ENCODE measurements at places on chromosomes 7 and 10. TPM values are rescaled to one million over a fixed set of nuclear protein-coding genes. Genes with fewer than 3 reads are reported as not detected.

TMEM213 gene
- not detected for total RNA-seq

AGR3 gene
- total RNA-seq: not detected

SPDYE18 gene
- not detected for total RNA-seq

CRYGN gene
- total RNA-seq: not detected

PLAU gene
- 4.7 TPM for total RNA-seq

TFR2 gene
- total RNA-seq: not detected

SPDYE5 gene
- not detected for total RNA-seq

TDRD1 gene
- total RNA-seq: not detected

CCDC172 gene
- total RNA-seq: not detected

RAB11FIP2 gene
- 21.4 TPM for total RNA-seq

ITIH2 gene
- total RNA-seq: not detected

CYP2C9 gene
- not detected for total RNA-seq

TLX1 gene
- total RNA-seq: not detected

OPN1SW gene
- not detected for total RNA-seq

SERPINE1 gene
- total RNA-seq: 25.6 TPM

HECW1 gene
- 19.1 TPM for total RNA-seq

PNLIPRP1 gene
- total RNA-seq: not detected

C10orf53 gene
- not detected for total RNA-seq

DNA sequence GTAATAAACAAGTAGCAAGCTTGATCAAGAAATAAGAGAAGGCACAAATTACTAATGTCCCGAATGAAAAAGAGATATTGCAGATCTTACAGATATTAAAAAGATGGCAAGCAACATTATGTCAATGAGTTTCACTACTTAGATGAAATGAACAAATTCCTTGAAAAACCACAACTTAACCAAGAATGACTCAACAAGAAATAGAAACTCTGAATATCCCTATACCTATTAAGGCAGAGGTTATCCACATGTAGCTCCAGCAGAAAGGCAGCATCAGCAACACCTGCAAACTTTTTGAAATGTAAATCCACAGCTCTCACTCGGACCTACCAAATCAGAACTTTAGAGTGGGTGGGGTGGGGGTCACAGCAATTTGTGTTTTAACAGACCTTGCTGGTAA lies 33.6 kb downstream of the PDE1C start:
- no peak for DNase-seq

DNA sequence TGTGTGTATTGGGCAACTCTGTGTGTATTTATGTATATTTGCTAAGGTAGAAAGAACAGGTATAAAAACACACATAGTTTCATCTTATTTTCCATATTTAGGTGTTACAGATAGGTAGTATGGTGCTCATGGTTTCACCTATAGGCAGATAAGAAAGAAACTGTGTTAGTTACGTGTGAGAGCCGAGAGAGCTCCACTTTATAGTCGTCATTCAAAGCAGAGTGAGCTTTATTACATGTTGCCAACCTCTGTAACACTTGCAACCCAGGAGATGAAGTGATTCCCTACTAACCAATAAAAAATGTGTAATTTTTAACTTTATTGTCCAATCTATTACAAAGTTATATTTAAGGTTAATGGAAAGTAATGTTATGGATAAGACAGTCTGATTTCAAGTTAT lies 121.3 kb downstream of the AGMO start:
- DNase-seq: no peak

DNA sequence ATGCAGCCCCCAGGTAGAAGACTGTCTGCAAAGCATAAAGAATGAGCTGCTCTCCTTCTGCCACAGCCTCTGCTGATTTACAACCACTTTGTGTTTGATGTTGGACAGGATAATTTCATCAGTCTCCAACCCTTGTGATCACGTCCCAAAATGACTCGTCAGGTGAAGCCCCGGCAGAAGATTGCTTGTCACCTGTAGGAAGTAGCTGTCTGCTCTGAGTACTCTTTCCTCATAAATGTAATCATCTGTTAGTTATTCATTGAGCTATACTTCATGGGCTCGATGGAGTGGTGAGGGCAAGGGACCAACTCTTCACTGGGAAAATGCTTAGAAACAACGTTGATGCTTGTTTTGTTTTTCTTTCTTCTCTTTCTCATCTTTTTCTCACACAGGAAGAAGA lies 290.9 kb upstream of the SP8 start:
- DNase-seq: no peak

- no peak for DNase-seq
Observed at GRCh38 chr7:80298201-80298600, 163.6 kb downstream of the GNAI1 start.

- DNase-seq: no peak
Observed at GRCh38 chr10:98394851-98395440, 20.0 kb downstream of the PYROXD2 start.

GRCh38 chr7:47027695-47028240 lies 554.1 kb downstream of the TNS3 start:
- no peak for DNase-seq

DNA sequence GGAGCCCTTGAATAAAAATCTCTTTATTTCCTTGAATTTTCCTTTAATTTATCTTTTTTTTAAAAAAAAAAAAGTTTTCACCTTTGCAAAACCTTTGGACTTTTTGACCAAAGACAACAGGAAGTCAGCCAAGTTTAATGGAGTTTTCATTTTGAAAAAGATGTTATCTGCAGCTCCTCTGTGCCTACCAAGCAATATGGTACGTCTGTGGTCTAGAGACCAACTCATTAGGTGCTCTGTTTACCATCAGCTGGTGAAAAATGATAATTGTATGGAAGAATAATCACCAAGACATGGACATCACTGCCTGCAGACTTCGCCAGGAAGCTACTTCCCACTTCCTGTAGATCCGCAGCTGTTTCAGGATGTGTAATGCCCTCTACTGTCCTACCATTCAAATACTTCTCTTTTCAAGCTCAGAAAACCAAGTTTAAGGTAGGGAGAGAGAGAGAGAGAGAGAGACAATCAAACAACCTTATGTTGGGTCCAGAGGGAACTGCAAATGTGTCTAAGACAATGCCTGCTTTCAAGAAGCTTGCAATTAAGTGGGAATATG lies 18.7 kb downstream of the PLXNA4 start:
- DNase-seq: no peak

- no peak for DNase-seq
Observed at GRCh38 chr7:11841657-11842056, 9.7 kb upstream of the THSD7A start.

- DNase-seq: no peak
Observed at GRCh38 chr10:78259391-78259790, 225.7 kb downstream of the RPS24 start.

DNA sequence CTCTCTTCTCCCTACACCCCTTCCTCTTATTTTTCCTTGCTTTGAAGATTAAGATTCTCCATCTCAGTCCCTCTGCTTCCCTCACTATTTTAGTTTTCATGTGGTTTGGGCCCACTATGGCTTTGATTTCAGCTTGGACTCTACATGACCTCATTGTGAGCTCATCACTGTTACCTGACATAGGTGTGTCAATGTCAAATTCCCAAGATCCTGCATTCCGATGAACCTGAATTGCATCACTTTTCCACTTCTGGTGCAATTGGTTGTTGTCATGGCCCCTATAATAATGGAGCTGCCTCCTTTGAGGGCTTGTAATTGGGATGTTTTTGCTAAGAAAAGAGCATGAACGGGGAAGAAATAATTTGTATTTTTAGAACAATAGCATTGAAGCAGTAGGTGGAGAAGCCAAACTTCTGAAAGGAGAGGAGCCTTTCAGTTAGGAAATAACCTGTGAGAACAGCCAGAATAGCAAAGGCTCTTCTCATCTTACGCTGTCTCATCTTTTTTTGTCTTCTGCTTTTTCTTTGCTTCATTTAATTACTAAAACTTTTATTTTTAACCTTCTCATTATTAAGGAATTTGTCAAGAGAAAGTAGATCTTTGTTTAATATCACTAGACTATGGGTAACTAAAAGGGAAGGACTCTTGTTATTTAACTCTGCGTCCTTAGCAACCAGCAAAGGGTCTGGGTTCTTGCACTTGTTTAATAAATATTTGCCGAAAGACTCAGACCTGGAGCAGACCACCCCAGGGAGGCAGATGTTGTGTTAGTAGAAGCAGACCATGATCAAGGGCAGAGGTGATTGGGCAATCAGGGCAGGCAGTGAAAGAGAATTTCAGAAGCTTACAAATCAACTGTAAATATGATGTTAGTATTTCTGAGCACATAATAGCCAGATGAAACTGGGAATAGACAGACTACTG lies 95.4 kb downstream of the TES start:
- peak; percentile 73 for DNase-seq

GRCh38 chr7:65962033-65962432 lies 20.0 kb downstream of the GUSB start:
- DNase-seq: no peak

- no peak for DNase-seq
Observed at GRCh38 chr10:75660823-75661222, 229.4 kb downstream of the LRMDA start.

- peak; percentile 81 for DNase-seq
Observed at GRCh38 chr7:17234398-17235031, 63.9 kb upstream of the AHR start.

GRCh38 chr10:2876032-2876431 lies 191.3 kb upstream of the PFKP start:
- no peak for DNase-seq

DNA sequence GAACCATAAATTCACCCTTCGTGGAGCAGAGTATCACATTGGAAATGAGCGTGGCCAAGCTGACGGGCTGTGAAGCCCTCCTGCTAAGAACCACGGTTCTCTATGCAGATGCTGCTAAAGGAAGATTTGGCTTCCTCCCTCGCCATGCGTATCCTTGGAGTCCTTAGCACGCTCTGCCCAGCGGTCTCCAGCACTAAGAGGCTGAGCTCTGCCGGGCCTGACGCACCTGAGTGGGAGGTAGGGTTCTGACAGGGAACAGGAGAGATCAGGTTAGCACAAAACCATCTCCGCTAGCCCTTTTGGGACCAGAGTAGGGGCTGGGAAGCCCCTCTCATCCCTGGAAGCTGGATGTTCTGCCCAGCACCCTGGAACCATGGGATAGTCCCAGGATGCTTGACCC lies 225.8 kb downstream of the KCNMA1 start:
- no peak for DNase-seq

GRCh38 chr7:29340696-29341095 lies 146.1 kb downstream of the CHN2 start:
- no peak for DNase-seq

- no peak for DNase-seq
Observed at GRCh38 chr10:76398043-76398710, 966.8 kb downstream of the LRMDA start.

DNA sequence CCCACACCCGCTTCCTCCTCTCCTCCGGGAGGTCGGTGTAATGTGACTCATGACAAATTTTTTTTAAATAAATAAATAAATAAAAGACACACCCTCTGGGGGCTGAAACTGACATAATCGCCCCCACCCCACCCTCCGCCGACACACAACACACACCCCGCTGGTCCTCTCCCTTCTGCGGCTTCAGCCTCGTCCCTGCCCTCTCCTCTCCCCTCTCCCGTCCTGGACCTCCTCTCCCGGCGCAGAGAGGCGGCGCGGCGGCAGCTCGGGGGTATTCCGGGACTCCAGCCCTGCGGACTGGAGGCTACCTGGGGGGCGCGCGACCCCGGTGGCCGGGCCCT lies 686 bp downstream of the ABI1 start:
- peak; percentile 71 for DNase-seq

- DNase-seq: no peak
Observed at GRCh38 chr7:75573477-75574019, 81.4 kb downstream of the SPDYE5 start.

DNA sequence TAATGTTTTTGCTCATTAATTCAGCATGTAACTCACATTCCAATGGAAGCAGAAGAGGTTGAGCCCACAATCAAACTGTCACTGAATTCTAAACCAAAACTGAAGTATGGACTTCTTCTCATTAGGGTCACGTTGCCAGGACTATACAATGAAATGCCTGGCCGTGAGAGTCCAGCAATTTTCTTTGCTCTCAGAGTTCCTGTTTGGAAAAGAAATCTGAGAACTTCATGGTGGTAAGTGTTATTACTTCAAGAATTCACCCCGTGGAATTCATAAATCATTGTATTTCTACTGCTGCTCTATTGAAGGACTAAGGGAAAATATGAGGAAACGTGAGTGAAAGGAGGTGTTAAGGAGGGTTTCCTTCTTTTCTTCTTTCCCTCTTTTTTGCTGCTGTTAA lies 441.8 kb upstream of the AKR1E2 start:
- no peak for DNase-seq

DNA sequence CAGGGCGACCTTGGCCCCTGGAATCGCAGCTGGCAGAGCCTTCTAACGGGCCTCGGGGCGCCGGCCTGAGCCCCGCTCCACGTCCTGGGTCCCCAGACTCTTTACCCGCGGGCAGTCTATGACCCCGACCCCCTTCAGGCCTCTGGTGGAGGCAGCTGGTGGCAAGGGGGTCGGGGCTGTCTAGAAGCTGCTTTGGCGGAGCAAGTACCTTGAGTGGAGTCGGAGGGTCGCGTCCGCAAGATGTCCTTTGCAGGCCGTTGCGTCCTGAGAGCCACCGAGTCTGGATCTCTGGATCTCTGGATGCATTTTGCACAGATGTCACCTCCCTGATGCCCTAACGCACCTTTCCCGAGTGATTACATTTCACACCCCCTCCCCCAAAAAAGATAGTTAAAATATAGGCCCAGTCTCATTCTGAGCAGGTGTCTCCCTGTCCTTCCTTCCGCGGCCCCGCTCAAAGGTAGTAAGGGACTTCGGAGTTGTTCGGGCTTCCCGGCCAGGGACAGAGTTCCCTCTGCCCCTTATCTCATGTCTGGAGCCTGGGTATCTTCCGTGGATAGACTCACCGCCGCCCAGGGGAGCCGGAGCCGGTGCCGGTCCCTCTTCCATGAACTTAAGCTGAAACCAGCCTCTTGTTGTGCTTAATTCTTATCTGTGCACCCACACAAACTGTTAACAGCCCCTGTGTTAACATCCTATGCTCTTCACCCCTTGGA lies 457 bp downstream of the ACADSB start:
- DNase-seq: no peak

- no peak for DNase-seq
Observed at GRCh38 chr7:157552295-157552993, 215.6 kb downstream of the DNAJB6 start.

- no peak for DNase-seq
Observed at GRCh38 chr10:100618091-100618615, 82.4 kb downstream of the HIF1AN start.

DNA sequence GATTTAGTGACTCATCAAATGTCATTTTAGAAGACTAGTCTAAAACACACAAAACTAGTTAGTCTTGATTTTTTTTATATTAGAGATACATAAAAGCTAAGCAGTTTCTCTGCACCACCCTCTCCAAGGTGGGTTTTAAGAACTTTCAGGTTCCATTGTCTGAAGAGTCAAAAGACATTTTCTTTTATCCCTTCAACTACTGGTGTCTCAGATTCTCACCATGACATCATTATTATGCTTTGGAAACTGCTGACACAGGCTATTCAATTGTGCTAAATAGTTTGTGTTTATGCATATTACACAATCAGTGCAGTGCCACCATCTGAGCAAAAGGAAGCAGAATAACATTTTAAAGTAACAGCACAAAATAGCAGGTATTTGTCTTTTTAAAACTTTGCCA lies 52.2 kb downstream of the IGF2BP3 start:
- DNase-seq: no peak

- no peak for DNase-seq
Observed at GRCh38 chr10:57593983-57594573, 673.6 kb downstream of the IPMK start.

- DNase-seq: no peak
Observed at GRCh38 chr10:31037749-31038148, 6.1 kb upstream of the ZNF438 start.

Measured in SJSA1 (cell line).